ENCODE measurements at places on chromosomes 3 and 15.

GRCh38 chr3:54633444-54634121 is 294.3 kb downstream of the LRTM1 start:
- no peak for DNase-seq

DNA sequence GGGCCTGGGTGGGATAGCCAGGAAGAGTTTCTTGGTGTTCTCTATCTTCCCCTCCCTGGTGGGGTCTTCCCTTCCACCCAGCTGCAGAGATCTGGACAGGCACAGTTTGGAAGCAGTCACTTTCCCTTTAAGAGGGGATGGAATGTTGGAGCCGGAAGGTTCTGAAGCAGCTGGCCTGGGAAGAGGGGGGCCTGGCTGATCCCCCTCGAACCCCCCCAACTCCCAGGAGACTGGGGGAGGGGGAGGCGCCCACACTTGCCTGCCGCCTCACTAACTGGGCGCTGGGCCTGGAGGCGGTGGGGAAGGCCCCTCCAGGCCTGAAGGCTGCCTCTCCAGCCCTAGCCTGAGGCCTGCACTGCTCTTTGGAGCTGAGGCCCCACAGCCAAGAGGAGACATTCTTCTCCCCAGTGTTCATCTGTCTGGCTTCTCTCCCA is 1.4 kb downstream of the DVL3 start:
- no peak for DNase-seq

DNA sequence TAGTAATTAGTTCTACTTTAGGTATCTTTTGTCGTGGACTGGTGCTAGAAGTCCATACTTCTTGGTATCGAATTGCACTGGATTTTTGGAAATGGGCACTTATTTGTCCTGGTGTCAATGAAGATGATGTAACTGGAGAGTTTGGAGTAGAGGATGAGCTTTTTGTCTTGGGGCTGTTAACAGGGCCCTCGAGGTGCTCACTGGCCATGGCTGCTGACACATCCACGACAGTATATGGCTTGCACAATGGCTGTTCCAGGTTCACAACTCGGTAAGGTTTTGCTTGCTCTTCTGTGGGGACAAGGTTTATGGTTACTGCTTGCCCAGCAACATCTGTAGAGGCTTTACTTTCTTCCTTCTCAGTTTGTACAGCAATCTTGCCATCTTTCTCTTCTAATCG is 109.4 kb upstream of the TSPAN3 start:
- DNase-seq, result no peak

DNA sequence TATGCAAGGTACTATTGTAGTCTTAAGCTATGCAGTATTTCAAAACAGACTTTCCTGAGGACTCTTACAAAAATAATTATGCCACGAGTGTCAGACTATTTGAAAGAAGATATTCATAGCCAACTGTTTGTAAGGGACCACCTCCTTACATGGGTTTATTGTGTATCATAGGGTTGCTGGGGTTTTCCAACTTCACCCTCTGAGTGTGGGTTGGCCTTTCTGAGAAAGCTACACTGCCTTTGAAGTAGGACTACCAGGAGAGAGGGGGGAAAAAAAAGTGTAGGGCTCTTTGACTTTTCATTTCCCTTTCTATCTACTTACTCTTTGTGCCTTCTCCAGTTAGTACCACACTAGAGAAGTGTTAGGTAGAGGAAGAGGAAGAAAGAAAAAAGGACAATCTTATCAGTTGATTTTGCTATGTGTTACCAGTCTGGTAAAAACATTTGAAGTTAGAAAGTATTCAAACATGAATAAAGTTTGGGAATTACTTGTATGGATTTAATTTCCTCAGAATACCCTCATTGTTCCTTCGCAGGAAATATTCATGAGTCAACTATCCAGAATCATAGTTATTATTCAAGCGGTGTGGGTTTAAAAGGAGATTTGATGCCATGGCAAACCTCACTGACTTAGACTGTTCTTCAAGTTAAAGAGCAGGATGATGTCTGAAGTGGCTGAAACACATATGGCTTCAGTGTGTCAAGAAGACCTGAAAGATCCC is 329.3 kb upstream of the THBS1 start:
- peak; percentile 1 for DNase-seq

- DNase-seq, result no peak
Observed at GRCh38 chr3:190497811-190498210, 16.1 kb upstream of the IL1RAP start.

GRCh38 chr3:16801223-16801622 is 83.5 kb upstream of the PLCL2 start:
- no peak for DNase-seq

DNA sequence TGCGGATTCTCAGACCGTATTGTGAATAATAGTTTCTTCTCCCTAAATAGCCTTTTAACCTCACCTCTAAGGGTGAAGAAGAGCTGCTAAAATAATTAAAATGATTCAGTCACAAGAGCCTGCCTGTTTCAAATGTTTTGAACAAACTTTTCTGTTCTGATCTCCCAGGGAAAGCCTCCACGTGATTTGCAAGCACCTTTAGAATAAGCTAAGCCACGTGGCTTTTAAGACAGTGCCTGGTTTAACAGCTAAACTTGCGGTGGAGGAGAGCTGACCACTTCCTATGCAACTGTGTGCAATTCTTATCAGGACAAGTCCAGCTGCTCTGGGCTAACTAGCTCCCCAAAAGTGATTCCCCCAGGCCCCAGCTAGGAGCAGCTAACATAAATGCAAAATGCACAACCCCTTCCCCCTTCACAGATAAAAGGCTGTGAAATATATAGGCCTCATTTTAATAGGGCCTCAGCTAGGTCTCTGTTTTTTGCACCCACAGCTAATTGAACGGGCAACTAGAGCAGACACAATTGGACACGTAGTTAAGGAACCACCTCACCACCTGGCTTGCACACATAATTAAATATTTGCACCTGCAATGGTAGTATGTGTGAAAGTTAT is 401.2 kb upstream of the NR2F2 start:
- no peak for DNase-seq

- no peak for DNase-seq
Observed at GRCh38 chr3:53830944-53831343, 15.3 kb downstream of the CHDH start.

DNA sequence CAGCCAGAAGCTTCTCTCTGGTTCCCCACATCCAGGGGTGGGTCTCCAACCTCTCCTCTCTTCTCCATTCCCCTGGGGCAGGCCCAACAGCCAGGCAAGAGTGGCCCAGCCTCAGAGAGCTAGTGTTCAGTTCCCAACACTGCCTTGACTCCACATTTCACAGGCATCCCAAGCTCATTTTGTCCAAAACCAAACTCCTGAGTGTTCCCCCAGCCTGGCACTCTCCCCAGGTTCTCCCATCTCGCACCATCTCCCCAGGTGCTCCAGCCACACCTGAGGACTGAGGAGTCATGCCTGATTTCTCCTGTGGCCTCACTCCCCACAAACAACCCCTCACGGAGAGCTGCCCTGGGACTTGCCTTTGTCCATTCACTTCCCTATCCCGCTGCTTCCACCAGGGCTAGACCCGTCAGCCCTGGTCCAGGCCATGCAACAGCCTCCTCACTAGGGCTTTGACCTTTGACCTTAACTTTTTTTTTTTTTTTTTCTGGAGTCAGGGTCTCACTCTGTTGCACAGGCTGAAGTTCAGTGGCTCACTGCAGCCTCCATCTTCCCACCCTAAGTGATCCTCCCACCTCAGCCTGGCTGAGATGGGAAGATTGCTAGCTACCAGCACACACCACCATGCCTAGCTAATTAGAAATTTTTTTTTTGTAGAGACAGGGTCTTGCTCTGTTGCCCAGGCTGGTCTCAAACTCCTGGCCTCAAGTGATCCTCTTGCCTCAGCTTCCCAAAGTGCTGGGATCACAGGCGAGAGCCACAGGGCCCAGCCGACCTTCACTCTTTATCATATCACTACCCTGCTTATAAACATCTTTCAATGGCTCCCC is 3.9 kb upstream of the CSK start:
- no peak for DNase-seq

Data from activated naive CD8-positive, alpha-beta T cell treated with anti-CD3 and anti-CD28 coated beads, Interleukin-2, amount 50 U/mL, for 16 hours (primary cell).